ENCODE measurements at places on chromosomes 7 and 10.

GRCh38 chr10:52703451-52703850 is 69.1 kb downstream of the MBL2 start:
- no peak for DNase-seq

GRCh38 chr10:73167783-73168464 is at the start of the genes ECD and FAM149B1:
Gene ECD (minus strand): TSS chr10:73168008. CDS start chr10:73163937, 4,071 bp downstream.
Gene FAM149B1 (plus strand): TSS chr10:73168119. CDS start chr10:73168340, 221 bp downstream.
- DNase-seq = peak; percentile 84

DNA sequence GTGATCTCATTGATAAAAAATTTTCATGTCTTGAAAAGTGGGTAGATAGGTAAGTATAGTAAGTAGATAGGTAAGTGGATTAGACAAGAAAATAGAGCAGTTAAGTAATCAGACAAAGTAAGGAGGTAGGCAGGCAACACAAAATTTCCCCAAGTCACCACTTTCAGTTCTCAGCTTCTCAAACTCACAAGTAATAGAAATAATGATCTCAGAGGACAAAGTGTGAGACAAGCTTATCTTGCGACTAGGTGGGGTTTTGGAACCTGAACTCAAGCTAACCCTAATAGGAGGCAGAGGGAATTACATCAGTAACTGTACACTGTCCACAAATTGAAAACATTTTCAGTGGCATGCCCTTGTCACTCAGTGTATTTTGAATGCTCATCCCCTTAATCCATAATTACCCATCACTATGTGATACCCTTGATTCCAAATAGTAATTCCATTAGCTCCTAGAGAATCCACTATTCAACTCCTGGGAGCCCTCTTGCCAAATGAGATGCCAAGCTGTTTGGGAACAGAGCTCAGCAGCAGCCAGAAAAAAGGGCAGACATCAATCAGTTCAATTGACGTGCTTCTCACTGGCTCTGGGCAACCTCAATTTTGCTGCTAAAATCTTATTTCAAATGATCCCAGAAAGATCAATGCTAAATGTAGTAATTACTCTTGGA is 703.2 kb downstream of the XPNPEP1 start:
- no peak for DNase-seq

DNA sequence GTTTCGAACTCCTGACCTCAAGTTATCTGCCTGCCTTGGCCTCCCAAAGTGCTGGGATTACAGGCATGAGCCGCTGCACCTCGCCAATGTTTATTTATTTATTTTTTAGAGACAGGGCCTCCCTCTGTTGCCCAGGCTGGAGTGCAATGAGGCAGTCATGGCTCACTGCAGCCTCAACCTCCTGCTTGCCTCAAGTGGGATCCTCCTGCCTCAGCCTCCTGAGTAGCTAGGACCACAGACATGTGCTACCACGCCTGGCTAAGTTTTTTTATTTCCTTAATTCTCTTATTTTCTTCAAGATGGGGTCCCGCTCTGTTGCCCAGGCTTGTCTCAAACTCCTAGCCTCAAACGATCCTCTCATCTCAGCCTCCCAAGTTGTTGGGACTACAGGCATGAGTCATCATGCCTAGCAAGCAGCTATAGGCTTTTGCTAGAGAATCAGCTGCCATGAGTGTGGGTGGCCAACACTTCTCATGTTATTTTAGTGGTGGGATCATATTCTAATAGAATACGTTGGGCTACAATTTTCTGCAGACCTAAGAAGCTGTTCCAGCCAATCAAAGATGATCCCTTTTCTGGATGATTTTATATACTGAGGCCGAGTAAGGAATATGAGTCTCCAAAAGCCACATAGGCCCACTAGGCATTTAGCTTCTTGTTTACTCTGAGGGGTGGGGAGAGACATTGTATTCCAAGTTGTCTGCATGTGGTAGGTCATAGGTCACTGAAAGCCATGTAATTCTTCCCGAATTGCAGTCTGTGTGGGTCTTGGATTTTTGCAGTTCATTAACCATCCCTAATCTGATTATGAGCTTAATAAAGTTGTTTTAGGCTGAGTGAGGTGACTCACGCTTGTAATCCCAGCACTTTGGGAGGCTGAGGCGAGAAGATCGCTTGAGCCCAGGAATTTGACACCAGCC is 7.6 kb upstream of the TMEM248 start:
- no peak for DNase-seq

GRCh38 chr7:74141705-74142104 is 32.5 kb upstream of the EIF4H start:
- no peak for DNase-seq

- DNase-seq = no peak
Observed at GRCh38 chr7:25933921-25934320, 218.1 kb upstream of the NFE2L3 start.

DNA sequence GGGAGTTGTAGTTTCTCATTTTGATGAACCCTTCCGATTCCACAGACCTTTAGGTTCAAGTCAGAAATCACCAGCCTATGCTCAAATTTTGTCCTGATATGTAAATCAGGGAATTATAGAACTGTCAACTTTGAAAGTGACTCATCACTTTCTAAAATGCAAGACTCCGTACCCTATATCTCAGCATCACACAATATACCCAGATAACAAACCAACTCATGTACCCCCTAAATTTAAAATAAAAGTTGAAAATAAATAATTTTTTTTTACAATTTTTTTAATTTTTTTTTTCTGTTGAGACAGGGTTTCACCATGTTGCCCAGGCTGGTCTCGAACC is 393 bp upstream of the ARHGAP19 start:
- no peak for DNase-seq

DNA sequence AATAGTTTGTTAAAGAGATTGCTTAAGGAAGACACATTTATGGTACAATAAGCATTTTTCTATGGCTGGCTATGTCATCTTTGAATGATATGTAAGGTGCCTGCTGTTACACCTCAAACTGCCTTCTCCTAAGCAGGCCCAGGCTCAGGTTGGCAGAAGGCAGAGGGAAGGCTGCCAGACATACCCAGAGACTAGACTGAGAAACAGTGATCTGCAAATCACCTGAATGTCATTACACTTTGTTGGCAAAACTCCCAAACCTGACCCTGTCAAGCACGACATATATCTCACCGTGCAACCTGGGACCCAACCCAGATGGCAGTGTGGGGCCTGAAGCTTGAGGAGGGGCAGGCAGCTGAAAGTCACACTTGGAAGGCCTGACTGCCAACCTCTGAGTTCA is 136.6 kb upstream of the TARP start:
- DNase-seq = no peak

All from activated effector memory CD4-positive, alpha-beta T cell treated with Interleukin-2 at 50 U/mL for 16 hours (primary cell).